Stimulated activated CD8-positive, alpha-beta memory T cell treated with anti-CD3 and anti-CD28 coated beads, Interleukin-4, amount 100 ng/mL, for 4 hours (primary cell): ENCODE measurements at places on chromosomes 11 and 22.

DNA sequence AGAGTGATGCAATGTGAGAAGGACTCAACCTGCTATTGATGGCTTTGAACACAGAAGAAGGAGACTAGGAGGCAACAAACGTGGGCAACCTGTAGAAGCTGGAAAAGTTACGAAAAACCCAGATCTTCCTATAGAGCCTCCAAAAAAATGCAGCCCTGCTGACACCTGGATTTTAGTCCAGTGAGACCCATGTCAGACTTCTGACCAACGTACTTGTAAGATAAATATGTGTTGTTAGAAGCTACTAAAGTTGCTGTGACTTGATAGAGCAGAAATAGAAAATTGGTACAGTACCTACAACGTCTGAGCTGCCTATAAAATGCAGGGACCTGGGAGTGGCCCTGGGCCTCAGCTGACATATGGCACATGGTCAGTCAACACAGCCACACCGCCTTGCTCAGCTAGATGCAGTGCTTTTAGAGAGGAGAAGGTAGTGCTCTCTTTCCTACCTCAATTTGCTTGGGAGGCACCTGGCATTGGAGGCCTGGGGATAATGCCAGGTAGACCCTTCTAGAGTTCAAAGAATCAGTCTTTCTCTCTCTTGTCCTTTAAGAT lies 97.4 kb downstream of the ARL14EP start:
- no peak for DNase-seq

DNA sequence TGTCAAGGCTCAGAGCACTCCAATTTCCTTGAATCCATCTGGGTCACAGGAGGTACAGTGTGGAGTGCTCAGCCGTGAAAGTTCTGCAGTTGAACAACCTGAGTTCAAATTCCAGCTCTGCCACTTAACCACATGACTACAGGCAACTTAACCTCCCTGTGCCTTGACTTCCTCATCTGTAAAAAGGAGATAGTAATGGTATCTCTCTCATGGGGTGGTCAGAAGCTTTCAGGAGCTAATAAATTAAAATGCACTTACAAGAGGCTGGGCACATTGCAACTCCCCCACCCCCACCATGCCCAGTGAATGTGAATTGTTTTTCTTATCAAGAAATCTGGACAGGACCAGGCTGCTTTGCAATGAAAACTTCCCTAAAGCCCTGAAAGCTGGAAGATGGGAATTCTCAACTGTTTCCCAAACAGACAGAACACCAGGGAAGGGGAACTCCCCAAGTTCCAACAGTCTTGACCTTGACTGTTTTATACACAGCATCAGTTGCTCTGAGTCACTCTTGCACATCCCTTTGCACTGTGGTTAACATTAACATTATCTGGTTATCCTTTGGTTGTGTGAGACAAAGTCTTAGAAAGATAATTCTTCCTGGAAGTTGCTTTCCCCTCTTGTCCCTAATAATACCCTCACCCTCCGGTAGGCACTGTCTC lies 137.0 kb downstream of the SLC1A2 start:
- DNase-seq, result no peak

DNA sequence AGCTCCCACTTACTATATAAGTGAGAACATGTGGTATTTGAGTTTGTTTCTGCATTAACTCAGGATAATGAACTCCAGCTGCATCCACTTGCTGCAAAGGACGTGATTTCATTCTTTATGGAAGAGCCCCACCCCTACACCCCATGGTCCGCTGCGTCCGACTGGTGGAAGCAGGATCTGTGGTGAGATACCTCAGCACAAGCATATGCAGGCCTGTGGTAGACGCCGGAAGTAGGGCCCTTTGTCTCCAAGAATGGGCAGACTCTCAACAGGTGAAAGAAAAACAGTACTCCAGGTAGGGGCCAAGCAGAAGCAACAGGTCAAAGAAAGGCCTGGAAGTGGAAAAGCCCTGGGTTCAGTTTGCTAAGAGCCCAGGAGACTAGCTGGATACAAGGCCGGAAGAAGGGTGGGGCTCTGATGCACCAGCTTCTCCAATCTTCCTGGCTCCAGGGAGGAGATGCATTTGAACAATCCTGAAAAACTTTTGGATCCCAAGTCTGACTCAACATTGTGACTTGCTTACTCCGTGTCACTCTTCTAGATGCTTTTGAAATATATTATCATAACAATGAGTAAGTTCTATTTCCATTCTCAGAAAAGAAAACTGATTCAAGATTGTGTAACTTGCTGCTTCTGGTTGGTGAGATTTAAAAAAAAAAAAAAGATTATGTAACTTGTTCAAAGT lies 30.4 kb downstream of the NEAT1 start:
- DNase-seq, result no peak

DNA sequence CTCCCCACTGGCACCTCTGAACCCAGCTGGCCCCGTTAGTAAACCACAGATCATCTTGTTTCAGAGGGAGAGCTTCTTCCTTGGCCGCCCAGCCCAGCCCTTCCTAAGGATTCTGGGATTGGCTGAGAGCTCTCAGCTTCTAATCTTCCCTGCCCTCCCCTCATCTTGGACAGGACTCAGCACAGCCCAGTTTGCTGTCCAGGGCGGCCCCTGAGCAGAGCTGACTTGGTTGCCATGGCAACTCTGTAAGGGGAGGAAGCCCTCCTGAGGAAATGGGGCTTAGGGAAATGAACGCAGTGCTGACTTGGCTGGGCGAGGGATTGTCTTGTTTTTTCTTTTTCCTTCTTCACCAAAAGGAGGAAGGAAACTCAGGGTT lies 4.6 kb downstream of the APOL4 start:
- DNase-seq, result no peak

GRCh38 chr11:117519590-117519989 lies 191.9 kb downstream of the CEP164 start:
- DNase-seq, result no peak

- no peak for DNase-seq
These were observed 332.2 kb downstream of the LUZP2 start for GRCh38 chr11:24828938-24829605.

GRCh38 chr11:115298300-115299012 lies 205.8 kb downstream of the CADM1 start:
- DNase-seq, result no peak

DNA sequence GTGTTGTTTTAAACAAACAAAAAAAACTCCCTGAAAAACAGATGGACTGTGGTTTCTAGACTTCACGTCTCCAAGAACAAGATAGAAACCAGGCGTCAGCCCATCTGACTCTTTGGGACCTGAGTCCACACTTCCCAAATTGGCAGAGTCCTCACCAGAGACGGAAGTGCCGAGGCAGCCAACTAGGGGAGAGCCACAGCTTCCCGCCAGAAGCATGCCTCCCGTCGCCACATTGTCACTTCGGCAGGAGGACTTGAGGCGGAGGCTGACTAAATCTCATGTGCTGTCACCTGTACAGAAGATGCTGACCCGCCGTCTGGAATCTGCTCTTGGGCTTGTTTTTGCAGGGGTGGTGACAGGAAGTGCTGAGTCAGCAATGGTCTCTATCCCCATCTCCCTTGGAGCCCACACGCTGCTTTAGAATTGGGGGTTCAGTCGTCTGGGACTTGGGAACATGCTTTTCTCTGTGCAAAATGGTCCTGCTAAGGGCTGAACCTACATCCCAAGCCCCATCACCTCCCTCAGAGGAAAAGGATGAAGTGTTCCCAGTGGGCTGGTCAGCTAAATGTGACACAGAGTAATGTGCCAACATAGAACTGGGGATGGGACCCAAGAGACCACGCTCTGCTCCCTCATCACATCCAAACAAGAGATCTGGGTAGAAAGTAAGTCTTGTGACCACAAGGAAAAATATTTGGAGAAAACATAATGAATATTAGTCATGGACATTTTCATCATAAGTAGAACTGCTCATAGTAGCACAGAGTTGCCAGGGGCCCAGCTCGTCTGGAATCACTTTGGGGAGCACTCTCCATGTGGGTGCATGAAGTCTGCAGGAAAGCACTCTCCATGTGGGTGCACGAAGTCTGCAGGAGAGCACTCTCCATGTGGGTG lies 152.9 kb downstream of the SNX19 start:
- DNase-seq, result no peak

GRCh38 chr22:30866811-30867271 lies 101.7 kb downstream of the MORC2 start:
- DNase-seq, result no peak

GRCh38 chr11:14340721-14341120 lies 18.3 kb downstream of the RRAS2 start:
- no peak for DNase-seq

DNA sequence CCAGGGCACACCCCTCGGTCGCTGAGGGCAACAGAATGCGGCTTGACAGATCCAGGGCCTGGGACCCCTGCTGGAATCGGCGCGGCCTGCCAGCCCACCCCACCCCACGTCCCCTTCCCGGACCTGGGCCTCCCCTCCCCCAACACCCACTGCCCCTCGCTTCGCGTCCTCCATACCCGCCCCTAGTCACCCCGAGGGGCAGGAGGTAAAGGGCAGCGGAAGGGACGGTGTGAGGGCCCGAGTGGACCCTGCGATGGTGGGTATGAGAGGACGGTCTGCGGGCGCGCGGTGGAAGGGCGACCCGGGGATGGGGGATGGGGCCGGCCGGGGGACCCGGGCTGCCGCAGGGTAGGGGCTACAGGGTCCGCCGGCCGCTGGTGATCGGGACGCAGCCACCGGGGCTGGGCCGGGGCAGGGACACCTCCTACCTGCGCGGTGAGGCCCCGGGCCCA lies 311 bp downstream of the APBB1 start:
- no peak for DNase-seq

GRCh38 chr11:19199771-19200170 lies 2.0 kb downstream of the CSRP3 start:
- DNase-seq, result no peak

DNA sequence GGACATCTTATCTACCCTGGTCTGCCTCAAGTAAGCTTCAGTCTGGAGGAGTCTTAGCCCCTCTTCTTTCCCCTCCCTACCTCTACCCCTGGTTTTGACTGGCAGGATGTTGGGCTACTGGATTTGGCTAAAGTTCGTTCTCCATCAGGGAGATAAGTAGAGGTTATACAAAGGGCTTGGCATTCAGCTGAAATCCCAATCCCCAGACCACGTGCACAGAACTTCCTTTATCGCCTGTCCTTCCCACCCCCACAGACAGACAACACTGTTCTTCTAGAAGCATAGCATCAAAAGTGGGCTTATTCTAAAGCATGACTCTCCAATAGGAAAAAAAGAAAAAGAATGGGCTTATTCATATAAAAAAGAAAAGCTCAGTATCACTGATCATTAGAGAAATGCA lies 7.8 kb downstream of the PRG3 start:
- DNase-seq, result no peak

- DNase-seq, result no peak
These were observed 1.4 kb downstream of the SREBF2 start for GRCh38 chr22:41834005-41834944.

DNA sequence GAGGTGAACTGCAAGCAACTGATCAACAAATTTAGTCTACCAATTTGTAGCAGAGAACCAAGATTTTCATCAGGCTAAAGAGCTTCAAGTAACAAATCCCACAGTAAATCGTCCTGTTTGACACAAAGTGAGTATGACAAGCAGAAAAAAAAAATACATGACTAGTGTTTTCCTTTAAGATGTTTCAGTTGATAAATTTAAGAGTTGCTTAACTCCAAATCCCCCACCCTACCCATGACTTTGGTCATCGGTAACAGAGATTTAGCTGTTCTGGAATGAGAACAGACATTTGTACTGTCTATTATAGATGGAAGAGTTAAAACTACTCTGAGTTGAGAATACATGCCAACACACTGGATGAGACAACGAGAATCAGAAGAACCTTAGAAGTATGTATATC lies 165.0 kb upstream of the MTMR2 start:
- DNase-seq, result no peak

DNA sequence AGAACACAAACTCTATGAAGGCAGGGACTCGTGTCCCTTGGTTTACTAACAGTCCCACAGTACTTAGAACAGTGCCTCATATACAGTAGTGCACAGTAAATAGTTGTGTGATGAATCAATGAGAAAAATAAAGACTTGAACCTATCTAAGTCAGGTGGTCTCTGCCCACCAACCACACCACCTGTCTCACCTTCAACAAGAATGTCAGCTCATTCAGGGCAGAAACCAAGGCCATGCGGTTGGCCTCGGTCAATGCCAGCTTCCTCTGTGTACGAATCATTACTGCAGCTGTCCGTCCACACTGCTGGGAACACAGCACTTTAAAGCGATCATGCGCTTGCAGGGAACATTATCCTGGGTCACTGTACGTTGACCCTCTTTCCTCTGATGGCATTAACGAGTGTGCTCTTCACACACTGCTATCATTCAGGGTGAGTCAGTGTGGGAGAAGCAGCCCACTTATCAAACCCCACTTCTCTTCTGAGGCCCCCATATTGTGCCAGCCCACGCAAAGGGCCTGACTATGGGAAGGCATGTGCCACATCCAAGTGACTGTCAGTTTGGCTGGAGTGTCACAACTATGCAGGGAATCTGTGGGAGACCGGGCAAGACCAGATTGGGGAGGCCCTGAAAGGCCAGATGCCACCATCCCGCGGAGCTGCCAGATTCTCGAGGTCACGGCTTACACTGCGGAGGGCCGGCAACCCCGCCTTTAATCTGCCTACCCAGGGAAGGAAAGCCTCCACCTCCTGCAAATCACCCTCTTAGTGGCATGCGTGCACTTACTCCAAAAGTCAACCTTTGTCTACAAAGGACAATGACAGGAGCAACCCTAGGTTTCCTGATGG lies 36.1 kb downstream of the LARGE1 start:
- DNase-seq, result no peak

- DNase-seq, result no peak
These were observed 10.7 kb upstream of the NAP1L4 start for GRCh38 chr11:3002871-3003270.

- no peak for DNase-seq
These were observed 250.3 kb downstream of the BRD1 start for GRCh38 chr22:49577168-49578060.

- DNase-seq, result no peak
These were observed 1.9 kb upstream of the CTSF start for GRCh38 chr11:66570079-66570849.

DNA sequence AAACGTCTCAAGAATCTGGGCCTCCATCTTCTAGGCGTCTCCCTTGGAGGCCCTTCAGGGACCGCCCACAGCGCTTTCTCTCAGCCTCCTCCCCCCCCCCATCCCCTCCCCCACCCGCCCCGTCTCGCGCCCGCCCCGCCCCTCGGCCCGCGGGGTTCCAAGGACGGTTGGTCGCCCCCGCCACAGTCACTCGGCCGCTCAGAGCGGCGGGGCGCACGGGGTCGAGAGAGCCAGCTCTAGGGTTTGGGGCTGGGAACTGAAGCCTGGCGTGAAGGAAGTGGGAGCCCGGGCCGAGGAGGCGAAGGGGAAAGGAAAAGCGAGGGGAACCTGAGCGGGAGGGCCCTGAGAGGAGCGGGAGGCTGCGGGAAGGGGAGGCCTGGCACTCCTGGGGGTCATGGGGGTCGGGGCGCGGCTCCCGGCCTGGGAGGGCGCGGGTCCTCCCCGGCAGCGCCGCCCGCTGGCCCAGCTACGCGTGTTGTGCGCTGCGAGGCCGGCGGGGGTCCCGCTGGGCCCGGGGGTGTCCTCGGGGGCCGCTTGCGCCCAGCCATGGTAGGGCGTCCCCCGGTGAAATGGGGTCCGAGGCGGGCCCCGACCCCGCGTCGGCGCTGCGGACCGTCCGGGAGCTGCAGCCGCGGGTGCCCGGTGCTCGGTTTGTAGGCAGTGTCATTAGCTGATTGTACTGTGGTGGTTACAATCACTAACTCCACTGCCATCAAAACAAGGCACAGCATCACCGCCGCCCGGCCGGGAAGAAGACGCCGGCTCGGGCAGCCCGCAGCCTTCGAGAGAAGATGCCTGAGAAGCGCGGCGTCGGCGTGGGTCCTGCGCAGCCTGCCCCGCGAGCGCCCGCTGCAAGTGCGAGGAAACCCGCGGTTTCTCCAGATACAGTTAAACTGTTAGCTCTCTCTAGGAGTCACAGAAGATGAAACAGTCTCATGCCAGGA lies at the start of gene BTG4:
BTG4 (minus strand) TSS at position 91 of the 944 bp plus-strand sequence. CDS start 13,610 bp downstream, outside the sequence.
- DNase-seq, result no peak

- DNase-seq, result no peak
These were observed 24.6 kb downstream of the PPIL2 start for GRCh38 chr22:21690401-21690801.
